ENCODE measurements at places on chromosomes 4 and X.

- DNase-seq = no peak
These were observed 52.6 kb upstream of the DCTD start for GRCh38 chr4:182969651-182970279.

- no peak for DNase-seq
These were observed 75.9 kb upstream of the ATP8A1 start for GRCh38 chr4:42732776-42733175.

- DNase-seq = no peak
These were observed 7.8 kb downstream of the MSMO1 start for GRCh38 chr4:165335163-165335703.

- peak; percentile 26 for DNase-seq
These were observed at the start of gene MID2 for GRCh38 chrX:107825698-107826237. MID2 (plus strand) TSS chrX:107825866; CDS start chrX:107826427, 561 bp downstream.

- no peak for DNase-seq
These were observed 356.1 kb downstream of the HNRNPD start for GRCh38 chr4:82017680-82018079.

Data from stimulated activated CD4-positive, alpha-beta T cell treated with anti-CD3 and anti-CD28 coated beads, Interleukin-2, amount 100 ng/mL, for 48 hours (primary cell).